GM13977 (cell line): ENCODE measurements at places on chromosomes 1 and 21.

GRCh38 chr1:41673378-41673777 is 188.9 kb upstream of the EDN2 start:
- DNase-seq: peak; percentile 63

- peak; percentile 89 for DNase-seq
Observed at GRCh38 chr1:14923727-14924452, 229.7 kb upstream of the TMEM51 start.

DNA sequence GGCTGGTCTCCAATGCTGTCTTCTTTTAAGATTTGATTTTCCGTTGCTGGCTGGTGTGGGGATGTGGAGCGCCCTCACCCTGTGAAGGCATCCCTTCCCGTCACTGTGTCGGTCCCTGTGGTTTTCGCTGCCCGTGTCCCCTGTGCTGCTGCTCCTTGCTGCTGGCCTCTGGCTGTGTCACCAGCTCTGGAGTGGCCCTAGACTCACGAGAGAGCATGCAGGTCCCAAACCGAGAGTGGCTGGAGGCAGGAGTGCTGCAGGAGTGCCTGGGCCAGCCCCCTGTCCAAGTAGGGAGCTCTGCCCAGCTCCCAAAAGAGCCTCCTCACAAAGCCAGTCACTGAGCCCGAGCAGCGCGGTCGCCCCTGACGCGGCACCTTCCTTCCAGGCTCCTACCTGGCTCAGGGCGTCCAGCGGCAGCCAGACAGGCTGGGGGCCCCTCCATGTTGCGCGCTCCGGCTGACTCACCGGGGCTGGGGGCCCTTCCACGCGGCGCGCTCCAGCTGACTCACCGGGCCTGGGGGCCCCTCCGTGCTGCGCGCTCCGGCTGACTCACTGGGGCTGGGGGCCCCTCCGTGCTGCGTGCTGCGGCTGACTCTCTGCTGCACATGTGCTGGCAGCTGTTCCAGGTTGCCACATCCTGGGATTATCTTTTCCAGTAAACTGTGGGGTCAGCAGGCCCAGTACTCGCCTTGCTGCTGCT is 106.7 kb upstream of the COL6A1 start:
- no peak for DNase-seq

DNA sequence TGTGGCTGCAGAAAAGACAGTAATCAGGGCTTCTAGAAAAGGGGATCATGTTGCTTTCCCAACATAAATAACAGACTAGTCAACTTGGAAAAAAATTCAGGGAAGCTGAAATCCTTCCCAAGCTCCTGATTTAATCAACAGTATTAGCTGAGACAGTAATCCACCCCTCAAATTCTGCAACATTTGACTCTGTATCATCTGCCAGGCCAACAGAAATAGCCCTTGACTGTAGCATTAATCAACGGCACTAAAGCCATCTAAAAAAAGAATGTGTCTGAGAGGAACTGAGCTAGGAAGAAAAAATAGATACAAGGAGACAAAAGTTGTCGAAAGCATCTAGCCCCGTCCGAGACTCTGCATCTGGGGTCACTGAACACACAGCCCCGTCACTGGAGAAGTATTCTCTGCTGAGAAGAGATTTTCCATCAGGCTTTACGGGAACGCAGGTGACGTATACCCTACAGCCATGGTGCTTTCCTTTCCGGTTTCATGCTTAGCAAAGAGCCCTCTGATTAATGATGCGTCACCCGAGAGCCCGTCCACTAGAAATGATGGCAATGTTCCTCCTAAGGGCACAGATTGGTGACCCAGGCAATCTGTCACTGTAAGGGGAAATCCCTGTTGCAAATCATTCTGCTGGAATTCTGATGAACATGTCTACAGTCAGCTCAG is 42.1 kb upstream of the TP53BP2 start:
- no peak for DNase-seq

DNA sequence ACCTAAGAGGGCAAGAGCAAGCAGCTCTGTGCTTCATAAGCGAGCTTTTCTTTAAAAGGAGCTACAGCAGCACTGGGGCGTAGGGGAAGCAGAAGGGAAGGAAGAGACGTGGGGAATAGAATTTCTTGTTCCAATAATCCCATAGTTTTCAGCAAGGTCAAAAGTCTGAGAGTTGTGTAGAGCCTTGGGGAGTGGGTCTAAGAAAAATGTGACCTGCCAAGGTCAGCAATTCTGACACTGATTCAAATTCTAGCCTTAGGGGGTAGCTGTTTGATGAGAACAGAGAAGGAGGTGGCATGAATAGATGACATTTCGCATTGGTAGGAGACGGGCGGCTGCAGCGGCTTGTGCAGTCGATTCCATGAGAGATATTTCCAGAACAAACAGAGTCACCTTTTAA is 22.4 kb downstream of the PRRX1 start:
- DNase-seq: no peak

GRCh38 chr1:209010475-209011230 is 572.9 kb upstream of the CAMK1G start:
- DNase-seq: no peak

- DNase-seq: no peak
Observed at GRCh38 chr1:220135755-220136154, 41.8 kb downstream of the IARS2 start.

DNA sequence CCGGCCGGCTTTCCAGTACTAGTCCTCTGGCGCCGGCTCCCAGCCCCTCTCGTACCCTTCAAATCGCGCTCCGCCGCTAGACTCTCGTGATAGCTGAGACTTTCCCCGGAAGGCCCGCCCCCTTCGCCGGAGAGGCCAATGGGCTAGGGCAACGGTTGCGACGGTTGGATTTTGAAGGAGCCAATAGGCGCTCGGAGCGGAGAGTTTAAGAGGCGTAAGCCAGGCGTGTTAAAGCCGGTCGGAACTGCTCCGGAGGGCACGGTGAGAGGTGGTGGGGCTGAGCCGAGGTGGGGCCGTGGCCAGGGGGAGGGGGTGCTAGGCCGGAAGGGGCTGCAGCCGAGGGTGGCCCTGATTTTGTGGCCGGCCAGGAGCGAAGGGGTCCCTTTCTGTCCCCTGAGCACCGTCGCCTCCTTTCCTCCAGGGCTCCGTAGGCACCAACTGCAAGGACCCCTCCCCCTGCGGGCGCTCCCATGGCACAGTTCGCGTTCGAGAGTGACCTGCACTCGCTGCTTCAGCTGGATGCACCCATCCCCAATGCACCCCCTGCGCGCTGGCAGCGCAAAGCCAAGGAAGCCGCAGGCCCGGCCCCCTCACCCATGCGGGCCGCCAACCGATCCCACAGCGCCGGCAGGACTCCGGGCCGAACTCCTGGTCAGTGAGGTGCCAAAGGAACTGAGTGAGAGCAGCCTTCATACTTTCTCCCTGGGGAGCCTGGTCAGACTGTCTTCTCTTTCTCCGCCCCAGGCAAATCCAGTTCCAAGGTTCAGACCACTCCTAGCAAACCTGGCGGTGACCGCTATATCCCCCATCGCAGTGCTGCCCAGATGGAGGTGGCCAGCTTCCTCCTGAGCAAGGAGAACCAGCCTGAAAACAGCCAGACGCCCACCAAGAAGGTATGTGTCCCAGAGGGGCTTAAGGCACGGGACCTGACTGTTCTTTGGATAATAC is at the start of gene CDC20:
CDC20 (plus strand) TSS at position 236 of the 948 bp plus-strand sequence; CDS start at position 471, 235 bp downstream.
- peak; percentile 98 for DNase-seq

DNA sequence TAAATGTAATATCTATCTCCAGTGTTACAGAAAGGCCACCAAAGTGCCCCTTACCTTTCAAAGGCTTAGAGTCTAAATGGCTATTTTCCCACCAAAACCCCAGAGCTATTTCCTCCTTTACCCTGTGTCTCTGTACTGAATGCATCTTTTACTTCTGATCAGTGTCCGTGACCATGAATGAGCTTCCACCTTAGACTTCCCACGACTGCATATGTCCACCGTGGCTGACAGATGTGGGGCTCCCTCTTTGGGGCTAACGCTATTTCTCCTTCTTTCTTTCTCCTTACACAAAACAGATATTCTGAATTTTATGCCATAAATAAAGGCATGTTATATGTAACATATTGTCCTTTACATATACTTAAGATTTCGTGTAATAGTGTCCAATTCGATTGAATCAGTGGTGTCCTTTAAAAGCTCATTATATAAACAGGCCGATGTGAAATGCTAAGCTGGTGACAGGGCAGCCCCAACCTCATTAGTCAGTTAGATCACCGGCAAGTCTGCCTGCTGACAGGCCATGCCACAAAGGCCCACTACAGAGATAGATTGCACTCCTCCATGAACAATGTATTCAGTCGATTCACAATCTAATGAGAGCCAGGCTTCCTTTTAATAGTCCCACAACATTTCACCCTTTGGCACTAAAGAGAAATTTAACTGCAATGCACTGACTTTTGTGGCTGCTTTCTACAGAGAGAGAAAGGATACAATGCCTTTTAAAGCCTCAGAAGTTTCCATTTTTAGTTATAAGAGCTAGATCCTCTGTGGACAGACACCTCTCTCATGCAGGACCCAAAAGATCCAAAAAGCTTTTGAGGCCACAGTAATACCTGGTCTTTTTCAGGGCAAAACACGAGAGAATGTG is 297.9 kb downstream of the PCP4 start:
- no peak for DNase-seq

DNA sequence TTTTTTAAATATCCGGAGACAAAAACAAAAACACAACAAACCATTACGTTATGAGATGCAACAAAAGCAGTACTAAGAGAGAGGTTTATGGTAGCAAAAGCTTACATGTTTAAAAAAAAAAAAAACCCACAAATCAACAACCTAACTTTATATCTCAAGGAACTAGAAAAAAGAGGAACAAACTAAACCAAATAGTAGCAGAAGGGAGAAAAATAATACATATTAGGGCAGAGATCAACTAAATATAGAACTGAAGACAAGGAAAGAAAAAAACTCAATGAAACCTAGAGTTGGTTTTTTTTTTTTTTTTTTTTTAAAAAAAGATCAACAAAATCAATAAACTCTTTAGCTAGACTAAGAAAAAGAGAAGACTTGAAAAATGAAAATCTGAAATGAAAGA is 34.9 kb downstream of the ZNF644 start:
- DNase-seq: no peak

GRCh38 chr1:36517011-36517771 is 34.5 kb upstream of the CSF3R start:
- DNase-seq: no peak

GRCh38 chr1:29969576-29969975 is 733.3 kb downstream of the PTPRU start:
- DNase-seq: no peak

DNA sequence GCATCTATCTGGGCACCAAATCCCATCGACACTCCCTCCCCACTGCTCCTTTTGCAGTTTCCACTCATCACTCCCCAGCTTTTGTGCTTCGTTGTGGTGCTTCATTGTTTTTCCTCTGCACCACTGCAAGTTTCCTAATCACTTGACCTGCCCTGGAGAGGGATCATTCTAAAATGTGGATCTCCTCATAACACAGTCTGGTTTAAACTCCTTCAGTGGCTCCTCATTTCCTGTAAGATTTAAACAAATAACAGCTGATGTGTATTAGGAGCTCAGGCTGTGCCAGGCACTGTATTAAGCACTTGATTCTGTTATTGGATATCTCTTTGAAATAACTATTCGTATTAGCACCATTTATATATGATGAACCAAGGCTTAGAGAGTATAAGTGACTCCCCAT is 51.3 kb downstream of the MAP10 start:
- DNase-seq: no peak

- DNase-seq: no peak
Observed at GRCh38 chr21:32889596-32889995, 118.0 kb upstream of the PAXBP1 start.

DNA sequence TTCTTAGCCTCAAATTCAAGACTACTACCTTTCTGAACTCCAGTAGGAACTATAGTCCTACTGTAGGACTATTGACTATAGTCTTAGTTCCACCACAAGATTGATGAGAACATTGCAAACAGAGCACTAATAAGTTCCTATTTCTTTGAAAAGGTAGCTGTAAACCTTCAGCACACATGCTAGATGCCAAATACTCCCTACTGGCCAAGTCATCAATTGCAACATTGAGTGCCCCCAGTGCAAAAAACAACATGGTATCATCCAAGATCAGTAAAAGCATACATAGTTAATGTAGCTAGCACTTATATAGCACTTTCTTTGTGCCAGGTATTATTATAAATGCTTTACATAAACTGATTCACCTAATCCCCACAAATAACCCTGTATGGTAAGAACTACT is 99.8 kb downstream of the MRPL39 start:
- DNase-seq: no peak

DNA sequence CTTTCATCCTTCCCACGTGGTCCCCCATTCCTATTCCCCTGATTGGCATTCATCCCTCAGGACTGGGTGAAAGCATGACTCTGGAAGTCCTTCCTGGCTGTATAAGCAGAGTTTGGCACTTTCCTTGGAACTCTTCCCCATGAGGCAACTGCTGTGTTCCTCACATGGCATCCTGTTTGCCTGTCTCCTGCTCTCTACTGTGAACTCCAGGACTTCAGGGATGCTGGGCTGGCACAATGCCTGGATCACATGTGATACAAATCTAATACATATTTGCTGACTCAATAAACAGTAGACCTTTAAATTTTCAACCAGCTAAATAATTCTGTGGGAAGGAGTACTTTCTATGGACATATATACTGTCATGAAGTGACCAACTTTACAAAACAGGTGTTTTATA is 46.8 kb upstream of the EDEM3 start:
- DNase-seq: no peak

DNA sequence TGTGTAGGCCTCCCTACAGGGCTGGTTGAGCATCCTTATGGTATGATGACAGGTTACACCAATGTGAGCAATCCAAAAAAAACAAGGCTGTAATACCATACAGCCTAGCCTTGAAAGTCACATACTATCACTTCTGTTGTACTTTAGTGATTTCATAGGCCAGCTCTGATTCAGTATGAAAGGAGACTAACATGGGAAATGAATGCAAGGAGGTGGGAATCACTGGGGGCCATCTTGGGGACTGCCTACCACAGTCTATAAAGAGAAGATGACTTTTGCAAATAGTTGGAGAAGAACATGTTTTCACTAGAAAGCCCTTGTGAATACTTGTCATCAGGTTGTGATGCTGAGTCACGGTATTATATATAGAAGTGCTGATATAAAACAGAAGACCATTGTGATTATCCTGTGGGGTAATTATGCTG is 270.7 kb downstream of the S1PR1 start:
- DNase-seq: no peak

DNA sequence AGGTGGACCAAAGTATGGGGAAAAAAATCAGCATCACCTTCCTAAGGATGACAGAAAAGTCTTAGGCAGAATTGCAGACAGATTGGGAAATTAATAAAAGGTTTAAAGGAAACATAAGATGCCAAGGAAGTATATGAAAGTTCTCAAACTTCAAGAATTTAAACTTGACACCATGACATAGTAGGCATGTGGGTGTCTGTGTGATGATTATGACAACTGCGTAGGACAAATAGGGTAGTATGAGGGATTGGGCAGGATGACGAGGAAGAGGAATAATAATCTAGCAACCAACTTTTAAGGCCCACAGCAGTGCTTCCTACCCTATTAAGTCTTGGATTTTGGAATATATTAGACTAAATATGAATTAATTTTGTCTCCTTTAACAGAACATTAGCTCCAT is 52.4 kb downstream of the HNRNPR start:
- DNase-seq: no peak

GRCh38 chr1:11211925-11212587 is 22.9 kb downstream of the ANGPTL7 start:
- no peak for DNase-seq
